ENCODE measurements at places on chromosomes 7 and 10.

GRCh38 chr10:91046869-91047268 lies 126.0 kb upstream of the ANKRD1 start:
- no peak for DNase-seq

GRCh38 chr10:101773923-101774588 lies 1.9 kb downstream of the FGF8 start:
- no peak for DNase-seq

DNA sequence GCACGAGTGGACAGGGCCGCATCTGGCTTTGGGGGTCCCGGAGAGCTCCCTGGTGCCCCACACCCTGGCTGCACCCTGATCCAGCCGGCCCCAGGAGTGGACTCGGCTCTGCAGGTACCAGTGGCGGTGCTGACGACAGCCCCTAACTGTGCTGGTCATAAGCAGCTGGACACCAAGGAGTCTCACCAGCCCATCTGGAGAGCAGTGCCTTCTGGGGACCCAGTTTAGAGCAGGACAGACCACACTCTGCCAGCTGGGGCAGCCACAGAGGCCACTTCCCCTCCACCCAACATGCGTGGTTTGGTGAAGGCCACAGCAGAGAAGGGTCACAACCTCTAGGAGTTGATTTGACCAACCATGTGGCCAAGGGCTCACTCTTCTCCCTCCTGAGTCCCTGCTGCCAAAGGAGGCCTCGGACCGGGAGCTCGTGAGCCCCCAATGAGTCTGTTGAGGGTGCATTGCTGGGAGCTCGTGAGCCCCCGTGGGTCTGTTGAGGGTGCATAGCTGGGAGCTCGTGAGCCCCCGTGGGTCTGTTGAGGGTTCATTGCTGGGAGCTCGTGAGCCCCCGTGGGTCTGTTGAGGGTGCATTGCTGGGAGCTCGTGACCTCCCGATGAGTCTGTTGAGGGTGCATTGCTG lies 16.0 kb upstream of the INPP5A start:
- no peak for DNase-seq

- no peak for DNase-seq
These were observed 456.2 kb downstream of the DNAJB6 start for GRCh38 chr7:157793087-157793353.

DNA sequence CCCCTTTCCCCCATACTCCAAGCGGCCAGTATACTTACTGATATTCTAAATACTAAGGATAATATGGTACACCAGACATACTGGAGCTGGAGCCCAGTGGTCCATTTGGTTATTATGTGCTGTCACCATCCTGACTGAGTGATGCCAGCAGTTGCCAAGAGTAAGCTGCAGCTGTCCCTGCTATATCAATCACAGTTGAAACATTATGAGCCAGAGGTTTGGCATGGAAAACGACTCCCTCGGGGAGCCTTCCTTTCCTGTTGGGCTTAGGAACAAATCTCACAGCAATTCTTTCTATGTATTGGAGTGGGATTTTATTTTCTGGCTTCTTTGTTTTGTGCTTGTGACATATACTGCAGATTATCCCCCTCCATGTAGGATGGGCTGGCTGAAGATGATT lies 32.6 kb downstream of the STRIP2 start:
- DNase-seq = no peak

GRCh38 chr7:41916450-41916927 lies 213.6 kb upstream of the INHBA start:
- DNase-seq = no peak

- no peak for DNase-seq
These were observed 70.3 kb upstream of the SHH start for GRCh38 chr7:155882596-155882995.

DNA sequence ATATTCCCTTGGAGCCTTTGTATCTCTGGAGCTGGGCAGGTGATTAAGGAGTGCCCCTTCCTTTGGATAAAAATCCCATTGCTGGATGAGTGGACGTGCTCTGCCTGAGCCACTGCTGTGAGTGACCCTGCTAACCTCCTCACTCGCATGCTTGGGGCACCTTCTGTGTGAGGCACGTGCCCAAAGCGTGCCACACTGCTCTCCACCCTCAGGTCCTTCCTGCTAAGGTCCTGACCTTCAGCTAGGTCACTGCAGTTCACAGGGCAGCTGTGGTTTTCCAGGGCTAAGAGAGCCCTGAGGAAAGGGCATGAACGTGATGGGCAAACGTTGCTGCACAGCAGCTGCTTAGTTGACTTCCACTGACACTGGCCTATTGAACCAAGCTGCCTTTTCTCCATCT lies 204.4 kb upstream of the COBL start:
- DNase-seq = no peak

DNA sequence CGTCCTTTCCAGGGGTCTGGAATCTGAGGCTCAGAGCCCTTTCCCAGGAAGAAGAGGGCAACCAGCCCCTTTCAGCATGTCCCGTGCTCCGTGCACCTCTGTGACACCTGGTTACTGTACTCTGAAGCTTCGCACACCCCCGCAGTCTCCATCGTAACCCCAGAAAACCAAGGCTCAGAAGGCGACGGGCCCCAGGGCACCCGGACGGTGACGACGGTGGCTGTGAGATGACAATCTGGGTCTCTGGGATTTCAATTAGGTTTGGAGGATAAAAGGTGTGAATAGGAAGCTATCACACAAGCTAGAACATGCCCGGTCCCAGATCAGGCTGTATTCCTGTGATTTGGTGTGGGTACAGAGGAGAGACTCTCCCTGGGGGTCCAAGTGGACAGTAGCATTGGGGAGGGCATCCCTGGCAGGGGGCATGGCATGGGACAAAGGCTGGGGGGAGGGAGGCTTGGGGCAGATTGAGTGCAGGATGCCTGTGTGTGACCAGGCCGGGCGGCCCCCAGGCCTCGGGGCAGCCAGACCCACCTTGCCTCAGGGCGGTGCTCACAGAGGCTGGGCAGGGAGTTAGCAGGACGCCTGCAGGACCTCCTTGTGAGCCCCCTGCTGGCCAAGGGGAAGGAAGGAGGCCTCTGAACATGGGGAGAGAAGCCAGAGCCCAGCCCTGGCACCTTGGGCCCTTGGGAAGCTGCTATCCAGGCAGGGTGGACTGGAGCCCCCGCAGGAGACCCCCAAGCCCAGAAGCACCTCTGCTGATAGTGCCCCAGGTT lies 23.4 kb upstream of the PSMG3 start:
- DNase-seq = no peak

Measured in globus pallidus (tissue), 1 donor.